D721Med (cell line): ENCODE measurements at places on chromosomes 6 and 20.
A peak's percentile ranks its signal among the peaks of the same experiment; 100 is the strongest.

DNA sequence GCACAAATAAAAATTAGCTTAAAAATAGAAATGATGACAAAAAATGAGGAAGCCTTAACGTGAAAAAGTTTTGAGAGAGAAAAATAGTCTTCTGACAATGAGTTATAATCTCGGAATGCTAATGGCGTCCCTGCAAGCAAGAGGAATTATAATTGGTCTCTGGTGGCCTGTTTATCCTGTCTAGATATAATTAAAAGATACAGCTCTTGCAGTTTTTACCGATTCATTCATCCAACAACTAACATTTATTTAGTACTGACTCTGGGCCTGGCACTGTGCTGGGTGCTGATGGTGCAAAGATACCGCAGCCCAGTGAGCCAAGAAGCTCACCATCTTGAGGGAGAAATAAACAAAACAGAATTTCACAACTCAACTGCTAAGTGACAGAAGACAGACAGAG lies 31.6 kb upstream of the ANKRD60 start:
- DNase-seq = no peak

DNA sequence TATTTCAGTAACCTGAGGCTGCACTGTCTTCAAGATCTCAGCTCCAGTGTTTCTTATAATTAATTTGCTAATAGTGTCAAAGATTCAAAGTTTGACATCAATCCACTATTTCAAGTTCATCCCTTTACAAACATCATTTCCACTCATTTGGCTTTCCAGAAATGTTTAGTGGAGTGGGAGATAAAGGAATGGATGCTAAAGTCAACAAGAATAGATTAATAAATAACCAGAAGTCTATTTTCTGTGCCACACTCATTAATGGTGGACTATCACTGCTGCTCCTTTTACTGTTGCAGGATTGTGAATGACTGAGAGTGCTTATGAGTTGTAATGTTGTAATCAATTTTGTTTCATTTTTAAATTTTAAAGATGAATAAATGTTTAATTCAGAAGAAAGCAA lies 28.4 kb upstream of the EPM2A start:
- DNase-seq = no peak

DNA sequence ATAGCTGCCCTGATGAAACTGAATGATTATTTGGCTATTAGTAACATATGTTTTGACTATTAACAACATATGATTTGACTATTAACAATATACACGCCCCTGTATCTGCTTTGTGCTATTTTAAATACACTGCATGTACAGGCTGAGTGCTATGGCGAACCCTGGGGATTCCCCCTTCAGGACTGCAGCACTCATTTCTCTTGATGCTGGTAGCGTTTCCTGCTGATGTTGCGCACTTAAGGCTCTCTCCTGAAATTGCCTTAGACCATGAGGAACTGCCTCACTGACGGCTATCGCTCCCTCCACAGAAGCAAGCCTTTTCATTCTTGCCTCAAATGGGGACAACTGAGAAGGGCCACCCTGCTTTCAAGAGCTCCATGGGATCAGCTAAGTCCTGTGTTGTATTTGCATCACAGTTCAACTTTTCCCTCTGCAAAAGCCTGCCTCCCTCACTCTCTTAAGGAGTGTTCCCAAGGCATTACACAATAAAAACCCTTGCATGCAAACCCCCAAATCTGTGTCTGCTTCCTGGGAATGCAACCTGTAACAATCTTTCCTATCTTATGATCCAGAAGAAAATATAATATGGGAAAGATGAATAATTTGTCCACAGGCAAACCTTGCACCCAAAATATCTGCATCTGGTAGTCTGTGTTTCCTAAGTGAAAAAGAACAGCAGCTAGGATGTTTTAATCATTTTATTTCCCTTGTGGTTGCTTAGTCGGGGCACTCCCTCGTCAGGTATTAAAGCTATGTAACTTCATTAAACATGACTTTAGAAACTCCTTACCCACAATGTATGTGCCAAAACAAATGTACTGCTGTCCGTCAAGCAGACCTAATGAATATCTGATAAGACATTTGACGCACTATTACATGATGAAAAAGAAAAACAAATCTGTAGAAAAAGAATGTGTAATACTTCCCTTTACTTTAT lies 456.4 kb downstream of the COL12A1 start:
- DNase-seq = no peak

GRCh38 chr6:117605169-117605826 lies 3.0 kb upstream of the GOPC start:
- peak; percentile 21 for DNase-seq

DNA sequence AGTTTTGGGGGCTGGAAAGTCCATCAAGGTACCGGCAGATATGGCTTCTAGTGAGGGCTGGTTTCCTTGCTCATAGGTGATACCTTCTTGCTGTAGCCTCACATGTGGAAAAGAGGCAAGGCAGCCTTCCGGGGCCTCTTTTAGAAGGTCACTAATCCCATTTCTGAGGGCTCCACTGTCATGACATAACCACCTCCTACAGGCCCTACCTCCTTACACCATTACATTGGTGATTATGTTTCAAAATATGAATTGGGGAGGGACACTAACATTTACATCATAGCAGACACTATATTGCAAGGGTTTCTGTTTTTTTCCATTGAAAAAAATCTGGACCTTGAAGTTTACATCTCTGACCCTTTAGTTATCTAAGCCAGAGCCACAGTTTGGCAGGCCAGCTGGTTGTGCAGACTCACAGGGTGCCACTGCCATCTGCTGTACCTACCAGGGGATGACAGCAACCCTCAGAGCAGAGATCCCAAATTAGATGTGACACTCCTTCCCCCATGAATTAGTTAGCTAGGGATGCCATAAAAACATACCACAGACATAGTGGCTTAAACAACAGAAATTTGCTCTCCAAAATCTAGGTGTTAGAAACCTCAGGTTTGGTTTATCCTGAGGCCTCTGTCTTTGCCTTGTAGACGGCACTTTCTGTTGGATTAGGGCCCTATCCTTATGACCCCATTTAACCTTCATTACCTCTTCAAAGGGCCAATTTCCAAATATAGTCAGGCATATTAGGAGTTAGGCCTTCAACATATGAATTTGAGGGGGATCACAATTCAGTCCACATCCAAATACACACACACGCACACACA lies 166.4 kb upstream of the RNF217 start:
- DNase-seq = no peak

DNA sequence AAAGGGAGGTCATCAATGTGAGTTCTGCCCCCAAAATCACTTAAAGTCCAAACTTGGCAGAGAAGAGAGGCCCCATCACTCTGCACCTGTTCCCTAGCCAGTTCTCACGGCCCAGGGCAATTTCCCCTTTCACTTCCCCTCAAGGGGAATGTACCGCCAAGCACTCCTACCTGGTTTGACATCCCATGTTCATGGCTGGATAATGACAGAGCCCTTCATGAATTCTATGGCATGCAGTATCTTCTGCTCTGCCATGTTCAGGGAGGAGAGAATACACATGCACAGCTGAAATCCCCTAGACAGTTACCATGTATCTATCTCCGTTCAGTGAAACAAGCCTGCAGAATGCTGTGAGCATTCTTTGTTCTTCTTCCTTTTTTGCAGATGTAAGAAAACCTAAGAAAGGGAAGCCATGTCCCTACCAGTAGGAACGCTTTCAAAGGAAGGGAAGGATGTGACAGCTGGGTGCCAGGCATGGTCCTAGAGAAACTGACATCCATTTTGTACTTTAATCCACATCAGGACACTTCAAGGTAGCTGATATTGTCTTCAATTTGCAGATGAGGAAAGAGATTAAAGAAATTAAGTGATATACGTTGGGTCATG lies 79.8 kb upstream of the ARID1B start:
- no peak for DNase-seq

- DNase-seq = no peak
Observed at GRCh38 chr6:117951783-117952182, 44.7 kb downstream of the SLC35F1 start.

- DNase-seq = no peak
Observed at GRCh38 chr20:33092361-33092760, 12.9 kb downstream of the BPIFB4 start.

DNA sequence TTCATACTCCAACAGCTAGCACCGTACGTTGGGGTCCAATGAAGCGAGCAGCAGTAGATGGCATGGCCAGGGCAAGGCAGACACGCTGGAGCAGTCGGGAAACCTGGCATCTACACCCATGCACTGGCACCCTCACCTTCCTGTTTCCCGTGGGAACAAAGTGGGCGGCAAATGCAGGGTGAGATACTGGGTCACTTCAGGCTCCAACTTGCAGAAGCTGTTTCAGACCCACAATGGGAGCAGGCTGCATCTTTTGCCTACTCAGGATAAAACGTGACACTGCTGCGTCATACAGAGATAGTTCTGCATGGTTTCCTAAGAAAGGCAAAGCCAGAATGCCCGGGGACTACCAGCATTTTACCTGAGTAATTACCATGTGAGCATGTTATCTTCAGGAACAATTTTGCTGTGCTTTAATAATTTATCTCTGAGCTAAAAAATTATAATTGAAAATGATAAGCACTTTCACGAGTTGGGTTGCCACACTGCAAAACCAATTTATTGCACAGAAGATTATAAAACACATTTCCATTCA lies 10.9 kb upstream of the CD93 start:
- no peak for DNase-seq

GRCh38 chr6:74782346-74782745 lies 423.5 kb downstream of the COL12A1 start:
- no peak for DNase-seq

DNA sequence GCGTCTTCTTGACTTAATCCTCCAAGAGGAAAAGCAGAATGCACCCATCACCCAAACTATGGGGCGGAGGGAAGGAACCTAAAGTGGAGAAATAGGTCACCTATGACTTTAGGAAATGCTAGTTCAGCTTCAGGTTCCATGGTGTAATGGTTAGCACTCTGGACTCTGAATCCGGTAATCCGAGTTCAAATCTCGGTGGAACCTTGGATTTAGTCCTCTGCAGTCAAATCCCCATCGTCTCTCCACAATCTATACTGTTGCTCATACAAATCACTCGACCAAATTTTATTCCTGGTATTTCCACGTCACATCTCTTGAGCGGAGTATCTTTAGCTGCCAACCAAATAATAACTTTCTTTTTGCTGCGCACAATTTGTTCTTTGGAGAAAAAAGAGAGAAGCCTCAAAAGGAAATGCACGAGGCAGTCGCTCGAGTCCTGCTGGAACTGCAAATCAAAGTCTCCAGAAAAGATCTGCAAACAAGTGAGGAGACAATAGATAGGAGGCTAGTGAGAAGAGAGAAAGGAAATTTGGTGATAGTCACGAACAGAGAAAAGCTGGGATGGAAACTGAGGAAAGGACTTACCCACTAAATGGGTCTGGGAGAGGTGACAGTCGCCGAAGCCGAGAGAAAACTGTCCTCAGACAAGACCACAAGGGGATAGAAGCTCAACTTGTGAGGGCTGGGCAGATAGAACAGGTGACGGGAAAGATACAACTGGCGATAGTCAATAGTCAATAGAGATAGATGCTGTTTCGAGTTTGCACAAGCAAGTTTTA lies 16.6 kb downstream of the POM121L2 start:
- no peak for DNase-seq

- DNase-seq = no peak
Observed at GRCh38 chr6:23173234-23173633, 603.9 kb downstream of the HDGFL1 start.

DNA sequence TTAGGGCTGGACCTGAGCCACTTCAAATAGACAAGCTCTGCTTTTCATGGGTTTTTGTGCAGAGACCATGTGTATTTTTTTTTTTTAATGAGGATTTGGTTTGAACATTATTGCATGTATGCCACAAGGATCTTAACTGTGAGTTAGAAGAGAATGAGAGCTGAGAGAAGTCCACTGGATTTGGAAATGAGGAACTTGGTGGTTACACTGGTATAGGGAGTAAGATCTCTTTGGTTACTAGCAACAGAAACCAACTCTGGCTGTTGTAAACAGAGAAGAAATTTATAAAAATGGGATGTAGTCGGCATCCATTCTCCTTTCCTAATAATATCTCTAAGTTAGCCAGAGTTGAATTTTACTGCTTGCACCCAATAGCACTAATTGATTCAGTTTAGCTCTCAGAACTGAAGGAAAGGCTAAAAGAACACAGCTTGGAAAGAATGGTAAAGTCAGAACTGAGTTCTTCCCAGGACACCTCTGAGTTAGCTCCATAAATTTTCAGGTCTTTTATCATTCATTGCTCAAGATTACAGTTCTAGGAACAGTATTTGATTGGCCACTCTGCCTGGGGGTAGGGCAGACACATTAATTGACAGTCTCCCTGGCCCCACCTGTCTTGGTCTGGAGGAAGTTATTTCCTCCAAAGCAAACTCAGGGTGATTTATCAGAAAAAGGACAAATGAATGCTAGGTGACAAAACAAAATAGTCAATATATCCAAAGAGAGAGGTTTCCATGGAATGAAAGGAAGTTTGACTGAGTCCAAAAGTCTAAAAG lies 3.9 kb upstream of the WFDC2 start:
- DNase-seq = no peak

DNA sequence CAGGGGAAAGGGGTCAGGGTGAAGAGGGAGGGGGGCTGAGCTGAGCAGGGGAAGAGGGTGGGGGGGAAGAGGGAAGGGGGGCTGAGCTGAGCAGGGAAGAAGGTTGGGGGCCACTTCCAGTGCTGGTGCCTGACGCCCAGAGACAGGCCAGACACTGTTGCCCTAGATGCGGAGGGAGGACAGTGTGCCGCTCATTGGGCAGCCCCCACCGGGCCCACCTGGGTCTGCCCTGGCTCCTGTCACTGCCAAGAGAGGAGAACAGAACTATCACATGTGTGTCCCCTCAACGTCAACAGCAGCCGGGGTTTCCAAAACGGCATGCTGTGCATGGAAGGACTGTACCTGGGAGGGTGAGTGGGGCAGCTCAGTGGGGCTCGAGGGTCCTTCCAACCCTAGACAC lies 342.1 kb downstream of the CDH4 start:
- no peak for DNase-seq

- no peak for DNase-seq
Observed at GRCh38 chr20:3889489-3890397, 556 bp downstream of the PANK2 start.

DNA sequence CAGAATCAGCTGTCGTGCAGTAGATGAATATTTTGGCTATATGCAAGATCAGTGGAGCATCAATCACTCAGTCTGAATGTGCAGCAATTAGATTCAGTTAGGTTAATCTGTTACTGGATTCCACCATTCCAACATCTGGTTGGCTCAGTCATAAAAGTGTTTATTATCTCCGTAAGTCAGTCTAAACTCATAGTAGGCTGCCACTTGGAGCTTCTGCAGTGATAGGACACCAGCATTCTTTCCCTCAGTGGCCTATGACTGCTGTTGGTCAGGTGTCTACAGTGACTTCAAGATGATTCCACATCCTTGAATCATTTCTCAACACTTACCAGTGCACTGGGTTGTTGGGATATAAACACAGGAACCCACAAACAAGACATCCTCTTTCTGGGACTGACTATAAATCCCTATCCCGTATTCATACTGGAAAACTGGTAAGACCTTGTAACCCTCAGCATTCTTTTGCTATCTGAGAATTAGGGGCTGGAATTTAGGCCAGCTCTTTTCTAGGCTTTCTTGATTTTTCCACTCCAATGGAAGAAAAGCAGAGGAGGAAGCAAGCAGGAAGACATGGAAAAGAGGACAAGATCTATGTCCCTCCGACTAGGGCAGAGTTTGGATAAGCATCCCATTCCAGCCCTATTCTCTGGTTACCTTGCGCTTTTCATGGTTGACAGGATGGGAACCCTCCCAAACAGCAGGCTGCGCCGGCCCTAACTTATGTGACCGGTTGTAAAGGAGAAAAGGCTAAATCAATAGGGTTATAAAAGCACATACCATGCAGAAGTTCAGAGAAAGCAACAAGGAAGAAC lies 919.6 kb downstream of the KIF16B start:
- no peak for DNase-seq

GRCh38 chr6:160523223-160523622 lies 140.9 kb downstream of the LPA start:
- DNase-seq = no peak
